ENCODE measurements at places on chromosomes 1 and 21.
A peak's percentile ranks its signal among the peaks of the same experiment; 100 is the strongest.

- DNase-seq, result peak; percentile 85
Observed at GRCh38 chr21:34807146-34807880, 138.5 kb downstream of the CLIC6 start.

GRCh38 chr1:4447778-4448420 is 206.5 kb upstream of the AJAP1 start:
- DNase-seq, result no peak

- peak; percentile 62 for DNase-seq
Observed at GRCh38 chr1:239976130-239976968, 115.3 kb upstream of the FMN2 start.

DNA sequence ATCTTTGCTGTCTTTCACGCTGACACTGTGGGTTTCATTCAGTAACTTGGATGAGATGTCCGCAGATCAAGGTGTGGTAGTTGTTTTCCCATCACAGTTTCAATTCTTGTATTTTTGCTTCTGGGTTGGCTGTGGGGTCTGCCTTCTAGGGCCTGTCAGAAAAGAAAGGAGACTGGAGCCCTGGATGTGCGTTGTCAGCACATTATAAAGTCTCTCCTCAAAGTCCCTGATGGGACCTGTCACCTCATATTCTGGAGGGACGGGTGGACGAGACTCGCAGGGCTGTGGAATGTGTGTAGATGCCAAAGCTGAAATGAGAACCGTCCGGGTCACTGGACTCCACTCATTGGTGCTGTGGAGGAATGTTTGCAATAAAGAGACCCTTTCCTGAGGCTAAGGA is 11.3 kb downstream of the IGSF5 start:
- no peak for DNase-seq

GRCh38 chr1:11501906-11502485 is 23.0 kb downstream of the DISP3 start:
- no peak for DNase-seq
